ENCODE measurements at places on chromosomes 7 and 10.

GRCh38 chr10:13707156-13707881 is 120.6 kb downstream of the PRPF18 start:
- peak; percentile 42 for DNase-seq

GRCh38 chr7:139304517-139304916 is 36.6 kb upstream of the FMC1 start:
- DNase-seq, result no peak

DNA sequence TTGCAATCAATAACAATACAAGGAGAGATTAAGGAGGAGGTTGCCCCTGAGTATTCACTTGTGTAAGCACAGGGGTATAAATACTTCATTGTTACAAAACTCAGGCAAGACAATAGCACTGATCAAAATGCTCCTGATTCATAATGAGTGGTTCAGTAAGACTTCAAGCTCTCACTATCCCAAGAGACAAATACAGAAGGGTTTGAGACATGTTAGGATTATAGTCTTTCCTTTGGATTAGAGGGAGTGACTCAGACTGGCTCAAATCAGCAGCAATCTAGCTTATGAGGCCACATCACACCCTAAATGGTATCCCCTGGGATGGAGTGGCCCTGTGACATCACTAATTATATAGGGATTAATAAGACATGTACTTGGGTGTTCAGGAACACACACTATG is 167.2 kb upstream of the HGF start:
- DNase-seq, result no peak

DNA sequence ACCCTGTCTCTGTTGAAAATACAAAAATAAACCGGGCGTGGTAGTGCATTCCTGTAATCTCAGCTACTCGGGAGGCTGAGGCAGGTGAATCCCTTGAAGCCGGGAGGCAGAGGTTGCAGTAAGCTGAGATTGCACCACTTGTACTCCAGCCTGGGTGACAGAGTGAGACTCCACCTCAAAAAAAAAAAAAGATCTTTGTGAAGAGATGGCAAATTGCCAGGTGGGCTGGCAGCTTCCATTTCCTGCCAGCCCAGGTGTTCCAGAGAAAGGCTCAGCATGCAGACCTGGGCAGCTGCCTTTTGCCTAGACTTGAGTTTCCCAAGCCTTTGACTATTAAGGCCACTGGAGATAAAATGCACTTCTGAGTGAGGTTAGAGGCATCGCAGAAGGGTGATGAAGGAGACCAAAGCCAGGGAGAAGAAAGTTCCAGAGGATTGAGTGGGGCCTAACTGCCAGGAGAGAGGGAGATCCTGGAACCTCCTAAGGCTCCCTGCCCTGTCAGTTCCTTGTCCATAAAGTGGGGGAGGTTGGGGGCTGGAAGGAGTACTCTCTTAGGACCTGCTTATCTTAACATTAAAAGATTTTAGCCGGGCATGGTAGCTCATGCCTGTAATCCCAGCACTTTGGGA is 10.0 kb upstream of the DDIT4 start:
- no peak for DNase-seq

- no peak for DNase-seq
Observed at GRCh38 chr10:42980553-42981357, 96.1 kb upstream of the RET start.

- no peak for DNase-seq
Observed at GRCh38 chr10:68110027-68110426, 739 bp downstream of the MYPN start.

- no peak for DNase-seq
Observed at GRCh38 chr7:129021656-129022055, 33.3 kb downstream of the TNPO3 start.

DNA sequence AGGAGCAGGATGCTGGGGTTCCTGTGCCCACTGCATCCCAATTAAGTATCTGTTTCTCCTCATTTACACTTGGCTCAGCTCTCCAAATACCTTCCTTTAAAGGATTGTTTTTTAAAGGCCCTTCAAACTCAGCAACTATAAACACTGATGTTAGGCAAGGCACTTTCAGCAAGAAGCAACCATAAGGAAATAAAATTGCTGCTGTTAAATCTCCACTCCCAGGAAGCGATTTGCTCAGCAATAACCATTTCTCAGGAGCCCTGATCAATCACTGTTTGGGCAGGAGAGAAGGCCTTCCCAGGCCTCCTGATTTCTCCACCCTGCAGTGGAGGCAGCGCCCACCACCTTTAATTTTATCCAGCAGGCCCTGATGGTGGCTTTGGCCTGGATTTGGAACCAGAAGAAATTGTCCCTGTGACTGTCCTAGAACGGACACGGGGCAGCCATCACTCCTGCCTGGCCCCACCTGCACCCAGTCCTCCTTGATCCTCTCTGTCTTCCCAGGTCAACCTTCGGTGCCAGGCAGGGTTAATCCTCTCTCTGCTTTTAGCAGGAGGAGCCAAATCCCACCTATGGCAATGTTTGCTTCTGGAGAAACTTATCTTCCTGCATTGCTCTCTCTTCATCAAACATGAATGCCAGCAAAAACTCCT is 199.8 kb downstream of the PLXNA4 start:
- DNase-seq, result no peak

DNA sequence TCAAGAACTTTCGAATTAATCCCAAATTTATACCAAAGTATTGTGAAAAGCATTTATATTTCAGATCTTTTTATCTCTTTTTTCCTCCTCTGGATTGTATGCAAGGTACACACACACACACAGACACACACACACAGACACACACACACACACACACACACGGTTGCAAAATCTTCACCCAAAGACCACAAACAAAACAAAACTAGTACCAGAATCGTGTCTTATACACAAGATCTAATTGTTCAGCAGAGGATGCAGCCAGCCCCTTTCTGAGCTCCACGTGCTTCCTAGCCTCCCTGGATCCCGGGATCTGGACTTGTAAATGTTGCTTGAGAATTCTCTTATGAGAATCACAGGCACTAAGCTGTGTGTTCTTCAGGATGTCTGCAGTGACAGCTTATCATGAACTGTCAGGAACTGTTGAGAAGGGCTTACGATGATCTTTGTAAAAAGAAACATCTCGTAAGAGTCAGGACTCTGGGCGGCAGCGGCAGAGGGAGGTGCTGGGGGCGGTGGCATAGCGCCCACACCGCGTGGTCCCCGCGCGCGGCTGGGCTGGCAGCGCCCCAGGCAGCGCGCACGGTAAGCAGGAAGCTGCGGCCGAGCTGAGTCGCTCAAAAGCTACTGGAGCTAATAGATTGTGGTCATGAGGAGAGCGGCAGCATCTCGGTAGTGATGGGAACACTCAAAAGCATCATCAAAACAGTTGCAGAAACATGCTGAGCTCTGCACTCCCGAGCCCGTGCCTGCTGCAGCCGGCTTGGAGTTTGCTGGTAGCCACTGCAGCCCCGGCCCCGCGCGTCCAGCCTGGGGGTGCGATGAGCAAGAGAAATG is 277.6 kb downstream of the GATA3 start:
- DNase-seq, result peak; percentile 25

DNA sequence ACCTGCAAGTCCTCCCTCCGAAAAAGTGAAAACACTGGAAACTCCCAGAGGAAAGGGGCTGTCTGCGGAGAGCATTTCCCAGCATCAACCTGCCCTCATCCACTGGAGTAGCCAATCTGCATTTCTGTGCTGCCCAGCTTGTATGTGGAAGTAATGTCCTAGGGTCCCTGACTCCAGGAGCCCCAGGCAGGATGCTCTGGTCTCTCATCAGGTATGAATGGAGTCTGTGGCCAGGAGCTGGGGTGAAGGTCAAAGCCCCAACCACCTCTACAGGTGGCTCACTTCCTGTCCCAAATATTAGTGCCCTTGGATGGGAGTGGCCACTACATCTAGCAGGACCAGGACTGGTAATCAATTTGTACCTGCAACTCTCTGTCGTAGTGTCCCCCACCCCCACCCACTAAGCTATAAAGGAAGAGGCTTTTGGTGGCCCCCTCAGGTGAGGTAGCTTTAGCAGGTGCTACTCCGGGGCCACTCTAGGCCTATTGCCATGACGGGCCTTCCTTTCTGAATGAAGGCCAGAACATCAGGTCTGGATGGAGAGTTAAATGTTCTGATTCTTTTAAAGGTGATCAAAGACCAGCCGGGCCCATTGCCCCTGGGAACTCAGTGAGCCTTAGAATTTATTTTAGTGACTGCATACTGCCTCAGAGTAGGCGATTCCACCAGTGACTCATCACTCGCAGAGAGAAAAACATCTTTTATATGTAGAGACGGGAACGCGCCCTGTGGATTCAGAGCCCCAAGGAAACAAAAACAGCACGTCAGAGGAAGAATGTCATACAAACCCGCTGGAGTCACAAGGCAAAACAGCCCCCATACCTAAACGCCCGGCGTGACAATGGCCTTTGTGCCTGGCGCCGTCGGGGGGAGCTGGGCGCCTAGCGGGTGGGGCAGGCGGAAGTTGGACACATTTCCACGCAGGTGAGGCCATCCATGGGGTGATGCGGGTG is 13.0 kb downstream of the EN2 start:
- DNase-seq, result no peak

DNA sequence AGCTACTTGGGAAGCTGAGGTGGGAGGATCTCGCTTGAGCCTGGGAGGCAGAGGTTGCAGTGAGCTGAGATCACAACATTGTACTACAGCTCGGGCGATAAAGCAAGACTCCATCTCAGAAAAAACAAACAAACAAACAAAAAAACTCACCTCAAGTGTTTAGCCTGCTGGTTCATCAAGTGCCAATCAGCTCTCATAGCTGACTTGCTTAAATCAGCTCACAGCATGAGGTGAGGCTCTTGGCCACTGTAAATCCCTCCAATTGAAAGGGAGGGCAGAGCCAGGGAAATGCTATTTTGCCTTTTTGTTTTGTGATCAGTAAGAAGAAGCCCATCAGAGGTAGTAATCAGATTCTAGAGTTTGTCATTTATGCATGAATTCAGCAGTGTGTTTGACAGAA is 112.3 kb downstream of the RAB11FIP2 start:
- no peak for DNase-seq

DNA sequence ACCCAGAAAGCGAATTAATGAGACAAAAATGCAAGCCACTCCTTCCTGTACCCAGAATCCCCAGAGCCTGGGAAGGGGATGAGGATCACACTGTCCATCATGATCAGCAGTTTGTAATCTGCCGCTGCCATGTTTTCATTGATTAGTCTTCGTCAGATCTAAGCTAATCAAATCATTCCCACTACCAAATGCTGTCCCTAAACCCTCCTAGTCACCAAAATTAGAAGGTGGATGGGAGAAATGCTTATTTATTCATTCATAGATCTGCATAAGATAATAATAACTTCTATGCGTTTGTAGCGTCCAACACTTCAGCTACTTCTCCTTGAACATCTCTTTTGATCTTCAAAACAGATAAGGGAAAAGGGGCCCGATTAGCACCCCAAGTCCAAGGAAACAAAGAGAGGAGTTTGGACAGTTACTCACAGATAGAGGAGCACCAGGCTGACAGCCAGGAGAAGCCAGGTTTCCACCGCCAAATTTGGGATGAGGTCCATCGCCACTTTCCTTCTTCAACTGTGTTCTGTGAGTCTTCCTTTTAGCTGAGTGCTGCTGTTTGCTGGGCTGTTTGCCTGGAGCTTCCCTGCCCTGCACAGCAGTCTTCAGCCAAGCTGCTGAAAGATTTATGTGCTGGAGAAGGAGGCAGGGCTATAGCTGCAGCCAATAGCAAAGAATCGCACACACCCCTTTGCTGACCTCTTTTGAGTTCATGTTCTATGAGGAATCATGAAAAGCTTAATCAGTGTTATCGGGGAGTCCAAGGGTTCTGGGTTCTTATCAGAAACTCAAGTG is at the start of gene CYP3A5:
CYP3A5 (minus strand) TSS at position 597 of the 792 bp plus-strand sequence; CDS start at position 497, 100 bp downstream.
- DNase-seq, result no peak

- DNase-seq, result no peak
Observed at GRCh38 chr10:69051710-69052487, 36.0 kb upstream of the SRGN start.

Measured in midbrain (tissue), 1 donor.